ENCODE measurements at places on chromosomes 11 and 22.

DNA sequence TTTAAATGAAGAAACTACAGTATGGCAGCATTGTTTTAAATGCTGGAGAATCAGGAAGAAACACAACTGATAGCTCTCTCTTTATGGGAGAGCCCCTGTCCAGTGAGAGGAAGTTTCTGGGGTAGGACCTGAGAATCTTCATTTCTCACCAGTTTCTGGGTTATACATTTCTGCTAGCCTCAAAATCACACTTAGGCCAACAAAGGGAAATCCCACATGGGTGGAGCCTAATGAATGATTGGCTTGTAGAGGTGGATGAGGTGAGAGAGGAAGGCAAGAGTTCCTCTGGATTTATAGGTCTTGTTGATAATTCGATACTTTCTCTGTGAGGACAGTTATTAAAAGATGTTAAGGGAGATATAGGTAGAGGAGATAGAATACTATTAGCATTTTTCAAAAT, 1397.3 kb upstream of the TENM4 start:
- DNase-seq = no peak

DNA sequence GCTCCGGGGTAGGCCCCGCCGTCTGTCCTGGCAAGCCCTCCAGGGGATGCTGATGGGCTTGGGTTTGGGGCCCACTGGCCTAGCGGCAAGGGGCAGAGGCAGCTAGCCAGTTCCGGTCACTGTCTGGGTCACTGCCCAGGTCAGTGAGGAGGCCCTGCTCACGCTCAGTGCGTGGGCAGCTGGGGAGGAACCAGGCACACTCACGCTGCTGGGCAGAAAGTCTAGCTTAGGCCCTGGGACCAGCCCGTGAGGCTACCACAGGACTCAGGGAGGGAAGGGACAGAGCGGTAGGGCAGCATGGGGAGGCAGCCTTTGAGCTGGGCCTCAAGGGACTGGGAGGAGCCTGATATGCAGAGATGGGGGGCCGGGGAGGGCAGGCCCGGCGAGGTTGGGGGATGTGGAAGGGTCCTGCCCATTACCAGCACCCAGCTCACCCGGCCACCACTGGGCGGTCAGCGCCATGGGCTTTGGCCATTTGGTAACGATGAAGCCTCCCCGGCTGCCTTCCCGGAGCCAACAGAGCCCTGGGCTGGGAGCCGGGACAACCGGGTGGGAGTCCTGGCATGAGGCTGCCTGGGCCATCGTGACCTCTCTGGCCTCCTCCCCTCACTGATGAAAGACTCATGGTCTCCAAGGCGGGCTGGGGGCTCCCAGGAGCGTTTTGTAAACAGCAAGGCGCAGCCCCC, 14.2 kb downstream of the SHISAL1 start:
- no peak for DNase-seq

DNA sequence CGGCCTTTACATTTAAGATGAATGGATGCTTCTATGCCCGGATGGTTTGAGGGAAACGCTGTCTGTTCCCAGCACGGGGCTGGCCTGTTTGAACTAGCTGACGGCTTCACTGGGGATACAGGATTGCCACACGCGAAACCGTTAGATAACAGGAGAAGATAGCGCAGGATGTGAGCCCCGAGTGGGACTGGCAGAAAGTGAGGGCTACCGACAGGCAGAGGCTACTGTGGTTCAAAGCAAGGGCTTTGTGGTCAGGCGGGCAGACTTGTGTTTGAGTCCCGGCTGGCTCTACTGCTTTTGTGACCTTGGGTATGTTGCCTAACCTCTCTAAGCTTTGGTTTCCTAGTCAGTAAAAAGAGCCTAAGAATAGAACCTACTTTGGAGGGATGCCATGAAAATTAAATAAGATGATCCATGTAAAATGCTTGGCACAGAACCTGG, 2.8 kb upstream of the OAF start:
- no peak for DNase-seq

- no peak for DNase-seq
Measured at GRCh38 chr11:44574610-44575287, 9.3 kb downstream of the CD82 start.

DNA sequence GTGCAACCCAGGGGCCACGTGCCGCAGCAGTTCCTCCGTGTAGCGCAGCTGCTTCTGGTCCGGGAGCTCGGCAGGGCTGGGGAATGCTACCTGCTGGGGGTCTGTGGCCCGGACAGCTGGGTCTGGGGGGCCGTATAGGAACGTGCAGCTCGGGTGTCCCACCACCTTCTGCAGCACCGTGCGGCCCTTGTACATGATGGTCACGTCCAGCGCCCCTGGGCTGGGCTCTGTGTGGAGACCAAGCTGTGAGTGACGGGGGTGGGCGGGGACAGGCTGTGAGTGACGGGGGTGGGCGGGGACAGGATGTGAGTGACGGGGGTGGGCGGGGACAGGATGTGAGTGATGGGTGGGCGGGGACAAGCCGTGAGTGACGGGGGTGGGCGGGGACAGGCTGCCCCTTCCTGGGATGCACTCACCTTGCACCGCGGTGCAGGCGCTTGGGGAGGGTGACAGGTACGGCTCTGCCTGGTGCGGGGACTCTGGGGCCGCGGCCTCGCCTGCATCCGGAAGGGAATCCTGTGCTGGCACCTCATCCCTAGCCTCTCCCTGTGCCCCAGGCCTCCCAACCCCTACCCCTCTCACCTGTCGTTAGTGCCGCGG, 2.3 kb downstream of the IRF7 start:
- DNase-seq = peak; percentile 86

DNA sequence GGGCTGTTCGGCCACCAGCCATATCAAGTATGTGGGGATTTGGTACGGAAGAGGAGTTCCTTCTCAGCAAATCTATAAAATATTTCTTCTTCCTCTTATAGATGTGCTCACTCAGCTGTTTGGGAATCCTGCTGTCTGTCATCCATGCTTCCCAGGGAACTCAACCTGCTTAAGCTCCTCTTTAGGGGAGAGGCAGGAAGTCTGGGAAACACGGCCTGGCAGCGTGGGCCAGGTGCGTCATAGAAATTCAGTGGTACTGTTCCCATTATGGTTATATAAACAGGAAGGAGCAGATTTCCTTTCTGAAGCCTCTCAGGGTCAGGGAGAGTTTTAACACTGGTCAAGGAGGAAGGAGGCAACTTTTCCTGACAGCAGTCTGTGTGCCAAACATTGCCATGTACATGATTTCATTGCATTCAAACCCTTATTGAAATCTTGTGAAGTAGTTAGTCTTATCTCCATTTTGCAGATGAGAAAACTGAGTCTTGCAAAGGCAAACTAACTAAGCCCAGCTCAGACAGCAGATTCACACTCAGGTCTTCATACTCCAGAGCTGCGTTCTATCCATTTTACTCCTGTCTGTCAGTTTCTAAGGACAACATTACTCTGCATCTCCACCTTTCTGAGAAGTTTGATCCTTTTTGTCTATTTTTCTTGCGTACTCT, 35.4 kb upstream of the AMOTL1 start:
- DNase-seq = no peak

GRCh38 chr11:15497366-15497765, 382.6 kb downstream of the INSC start:
- DNase-seq = no peak

DNA sequence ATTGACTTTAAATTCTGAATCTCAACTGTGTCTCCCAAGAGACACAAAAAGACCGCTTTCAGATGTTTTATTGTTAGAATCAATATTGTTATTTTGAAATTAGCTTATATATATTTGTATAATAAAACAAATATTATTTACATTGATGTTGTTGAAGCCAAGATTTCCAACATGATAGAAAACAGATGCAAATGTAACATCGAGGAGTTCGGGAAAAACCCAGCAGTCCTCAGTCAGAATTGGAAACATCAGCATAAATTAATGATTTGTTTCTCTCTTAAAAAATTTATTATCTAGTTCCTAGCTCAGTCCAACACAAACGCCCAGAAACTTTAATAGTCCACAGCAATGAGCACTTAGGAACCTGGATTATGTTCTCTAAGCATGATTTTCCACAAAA, 1330.4 kb downstream of the TBC1D22A start:
- no peak for DNase-seq

DNA sequence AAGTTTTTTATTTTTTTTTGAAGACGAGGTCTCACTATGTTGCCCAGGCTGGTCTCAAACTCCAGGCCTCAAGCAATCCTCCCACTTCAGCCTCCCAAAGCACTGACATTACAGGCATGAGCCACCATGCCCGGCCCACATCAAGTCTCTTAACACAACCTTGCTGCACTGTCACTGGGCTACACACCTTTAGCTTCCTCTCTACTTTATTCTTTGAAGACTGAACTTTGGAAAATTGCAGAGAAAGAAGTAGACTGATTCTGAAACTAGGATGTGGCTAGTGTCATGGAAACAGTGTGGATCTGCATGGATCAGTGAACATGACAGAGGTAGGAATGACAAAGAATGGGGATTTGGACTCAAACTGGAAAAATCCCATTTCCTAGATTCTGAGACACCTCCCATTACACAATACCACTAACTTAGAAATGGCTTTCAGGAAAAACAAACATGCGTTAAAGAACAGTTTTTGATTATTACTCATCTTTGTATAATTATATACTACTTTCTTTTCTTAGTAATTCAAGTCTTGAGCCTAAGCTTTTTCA, 99.6 kb upstream of the SPON1 start:
- DNase-seq = no peak

- no peak for DNase-seq
Measured at GRCh38 chr22:36819112-36819511, 2.3 kb upstream of the PVALB start.

DNA sequence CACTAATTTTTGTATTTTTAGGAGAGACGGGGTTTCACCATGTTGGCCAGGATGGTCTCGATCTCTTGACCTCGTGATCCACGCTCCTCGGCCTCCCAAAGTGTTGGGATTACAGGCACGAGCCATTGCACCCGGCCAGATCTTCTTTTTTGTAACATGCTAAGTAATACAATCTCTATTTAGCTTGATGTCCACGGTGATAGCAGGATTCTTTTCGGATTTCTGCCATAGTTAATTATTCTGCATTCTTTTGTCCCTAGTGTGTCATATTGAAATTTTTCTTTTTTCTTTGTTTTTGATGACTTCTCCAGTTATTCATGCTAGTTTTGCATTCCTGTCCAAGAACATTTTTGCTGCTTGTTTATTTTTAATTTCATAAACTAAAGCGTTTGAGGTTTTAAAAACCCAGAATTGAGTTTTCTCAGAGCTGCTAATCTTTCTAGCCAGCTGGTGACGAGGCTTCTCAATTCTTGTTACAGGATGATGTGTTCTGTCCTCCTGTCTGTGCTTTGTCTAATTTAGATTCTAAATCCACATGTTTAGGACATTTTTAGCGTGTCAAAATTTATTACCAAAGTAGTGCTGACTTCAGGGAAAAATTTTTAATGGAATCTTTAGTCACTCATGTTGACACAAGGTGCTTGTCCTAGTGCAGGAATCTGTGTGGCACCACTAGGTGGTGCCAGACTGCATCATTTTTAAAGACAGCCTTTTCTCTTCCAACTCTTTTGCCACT, 21.8 kb downstream of the NF2 start:
- peak; percentile 28 for DNase-seq

- DNase-seq = no peak
Measured at GRCh38 chr11:61679296-61679695, 895 bp upstream of the DAGLA start.

- no peak for DNase-seq
Measured at GRCh38 chr22:43862074-43862881, at the start of gene SULT4A1. SULT4A1 (minus strand) TSS chr22:43862513; CDS start chr22:43862382, 131 bp downstream.

All from activated CD8-positive, alpha-beta memory T cell treated with anti-CD3 and anti-CD28 coated beads, Interleukin-2, amount 50 U/mL, for 4 hours (primary cell).